ENCODE measurements at places on chromosomes 3 and 15. TPM values are rescaled to one million over a fixed set of nuclear protein-coding genes. Genes with fewer than 3 reads are reported as not detected.

NTRK3 gene
- total RNA-seq: not detected

OR5H1 gene
- not detected for total RNA-seq

GRCh38 chr3:72618739-72619138 is 229.5 kb downstream of the SHQ1 start:
- DNase-seq: no peak

PDZRN3 gene
- not detected for total RNA-seq

SPG21 gene
- 69.6 TPM for total RNA-seq

DLL4 gene
- 48.0 TPM for total RNA-seq

DNA sequence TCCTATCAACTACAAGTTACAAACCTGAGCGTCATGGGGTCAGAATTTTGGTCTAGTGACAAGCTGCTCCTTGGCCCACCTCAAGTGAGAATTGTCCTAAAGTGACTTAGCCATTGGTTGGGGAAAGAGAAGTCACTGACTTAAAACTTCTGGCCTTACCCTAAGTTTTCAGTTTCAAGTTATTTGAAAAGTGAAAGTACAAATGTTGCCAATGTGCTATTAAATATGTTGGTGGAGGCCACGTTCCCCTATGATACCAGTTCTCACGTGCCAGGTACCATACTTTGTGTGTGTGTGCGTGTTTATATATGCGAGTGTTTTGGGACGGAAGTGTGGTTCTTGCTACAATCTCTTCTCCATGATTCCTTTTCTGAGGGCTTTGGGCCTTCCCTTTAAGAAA is 22.6 kb upstream of the RASGRP1 start:
- DNase-seq: no peak

DNA sequence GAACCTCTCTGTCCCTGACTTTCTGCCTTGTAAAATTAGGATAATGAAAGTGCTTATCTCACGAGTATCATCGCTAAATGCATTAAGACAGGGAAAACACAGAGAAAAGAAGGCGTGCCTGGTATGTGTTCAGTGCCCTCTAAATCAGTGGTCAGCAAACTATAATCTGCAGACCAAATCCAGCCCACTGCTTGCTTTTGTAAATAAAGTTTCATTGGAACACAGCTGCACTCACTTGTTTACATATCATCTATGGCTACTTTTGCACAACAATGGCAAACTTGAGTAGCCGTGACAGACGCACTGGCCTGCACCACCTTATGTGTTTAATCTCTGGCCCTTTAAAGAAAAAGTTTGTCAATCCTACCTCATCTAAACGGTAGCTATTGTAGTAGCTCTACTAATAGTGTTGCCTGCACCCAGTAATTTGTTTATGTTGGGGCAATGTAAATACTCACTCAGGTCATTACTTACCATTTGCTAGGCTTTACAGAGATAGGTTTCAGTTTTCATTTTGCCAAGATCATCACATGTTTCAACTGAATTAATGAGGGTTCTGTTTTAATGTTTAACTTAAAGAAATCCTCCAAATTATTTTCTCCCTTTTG is 229.4 kb downstream of the FEZF2 start:
- no peak for DNase-seq

GRCh38 chr3:136141291-136141785 is 54.8 kb downstream of the MSL2 start:
- no peak for DNase-seq

DNA sequence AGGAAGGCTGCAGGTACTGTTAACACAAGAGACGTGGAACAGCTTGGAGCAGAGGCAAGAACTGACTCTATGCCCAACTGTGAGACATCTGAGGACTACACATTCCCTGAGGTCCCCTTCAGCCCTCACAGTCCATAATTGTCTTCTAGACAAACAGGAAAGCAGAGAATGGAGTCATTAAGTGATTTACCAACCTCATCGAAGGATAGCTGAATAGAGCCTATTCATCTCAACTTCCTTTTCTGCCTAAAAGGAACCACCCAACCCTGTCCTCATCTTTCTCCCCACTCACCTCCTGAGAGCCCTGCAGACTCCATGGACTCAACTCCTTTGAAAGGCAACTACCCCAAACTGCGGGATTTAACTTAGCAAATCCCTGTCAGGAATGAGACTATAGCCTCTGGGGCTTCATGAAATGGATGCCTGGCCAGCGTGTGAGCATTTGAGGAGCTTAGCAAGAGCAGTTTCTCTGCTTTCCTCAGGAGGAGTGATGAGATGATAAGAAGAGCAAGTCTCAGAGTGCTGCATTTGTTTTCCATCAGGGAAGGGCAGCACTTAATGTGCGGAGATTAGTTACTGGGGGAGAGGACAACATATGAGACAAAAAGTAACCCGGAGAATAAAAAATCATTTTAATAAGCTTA is 61.5 kb upstream of the FILIP1L start:
- peak; percentile 19 for DNase-seq

GRCh38 chr3:11390411-11391131 is 118.4 kb downstream of the ATG7 start:
- peak; percentile 90 for DNase-seq

DNA sequence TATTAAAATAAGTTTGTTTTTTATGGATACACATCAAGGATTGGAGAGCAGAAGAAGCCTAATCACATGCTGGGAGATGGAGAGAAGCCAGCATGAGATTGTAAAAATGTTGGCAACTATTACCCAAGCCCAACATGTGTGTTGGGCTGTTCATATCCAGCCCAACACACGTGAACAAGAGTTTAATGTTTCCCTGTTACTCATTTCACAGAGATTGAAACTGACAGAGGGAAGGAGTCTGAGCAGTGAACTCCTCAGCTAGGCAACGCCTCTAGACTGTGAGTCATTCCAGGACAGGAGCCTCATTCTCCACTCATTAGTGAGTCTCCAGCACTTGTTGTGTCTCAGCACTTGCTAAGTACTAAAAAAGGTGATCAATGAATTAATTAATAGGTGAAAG is 43.2 kb upstream of the CMSS1 start:
- no peak for DNase-seq

DNA sequence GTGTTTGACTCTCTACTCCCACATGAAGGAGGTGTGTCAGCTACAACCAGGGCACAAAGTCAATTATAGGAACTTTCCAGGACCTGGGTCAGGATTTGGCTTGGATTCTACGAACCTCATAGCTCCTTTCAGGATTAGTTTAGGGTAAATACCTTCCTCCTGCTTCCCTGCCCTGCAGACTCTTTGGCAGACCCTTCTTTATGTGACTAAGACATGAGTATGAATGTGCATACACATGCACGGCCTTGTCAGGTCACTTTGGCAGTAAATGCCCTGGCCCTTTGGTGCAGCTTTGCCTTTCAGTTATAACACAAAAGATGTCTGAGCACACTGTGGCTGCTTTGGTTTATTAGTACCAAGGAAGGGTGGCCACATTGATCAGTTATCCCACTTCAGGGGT is 68.9 kb downstream of the GHSR start:
- no peak for DNase-seq

DNA sequence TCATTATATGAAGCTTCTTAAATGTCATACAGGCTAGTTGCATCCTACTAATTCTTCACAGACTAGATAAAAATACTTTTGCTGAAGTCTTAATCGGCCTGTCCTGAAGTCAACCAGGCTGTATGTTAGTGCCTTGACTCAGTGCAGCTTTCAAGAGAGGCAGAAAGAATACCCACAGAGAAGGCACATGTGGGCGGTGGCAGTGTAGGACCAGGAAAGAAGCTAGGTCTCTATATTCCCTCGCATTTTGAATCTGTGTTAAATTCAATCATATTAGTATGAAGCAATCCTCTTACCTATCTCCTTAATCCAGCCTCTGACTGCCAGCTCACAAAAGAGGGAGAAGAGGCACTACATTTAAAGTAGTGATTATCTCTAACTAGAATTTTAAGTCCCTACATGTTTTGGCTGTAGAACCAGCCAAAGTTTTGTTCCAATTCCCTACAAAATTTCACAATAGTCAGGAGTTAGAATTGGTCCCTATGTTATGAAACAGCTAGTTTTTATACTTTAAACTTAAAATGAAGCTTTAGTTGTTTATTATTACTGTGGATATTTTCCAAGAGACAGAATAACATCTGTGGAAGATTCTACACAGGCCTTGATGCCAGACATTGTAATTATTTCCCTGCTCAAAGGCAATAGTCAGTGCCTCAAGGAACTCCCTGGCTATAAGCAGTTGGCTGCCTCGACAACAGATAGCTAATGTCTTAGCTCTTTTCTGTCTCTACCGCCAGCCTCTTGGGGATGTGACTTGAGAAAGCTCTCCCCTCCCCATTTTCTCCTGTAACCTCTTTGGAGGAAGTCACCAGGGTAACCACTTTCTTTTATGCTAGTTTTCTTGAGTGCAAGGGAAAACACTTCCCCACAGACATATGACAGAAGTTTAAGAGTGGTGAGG is 31.9 kb downstream of the CRTC3 start:
- no peak for DNase-seq

CD86 gene
- total RNA-seq: not detected

LTF gene
- total RNA-seq: 0.22 TPM

- no peak for DNase-seq
Observed at GRCh38 chr3:16071206-16071605, 103.3 kb upstream of the GALNT15 start.

DNA sequence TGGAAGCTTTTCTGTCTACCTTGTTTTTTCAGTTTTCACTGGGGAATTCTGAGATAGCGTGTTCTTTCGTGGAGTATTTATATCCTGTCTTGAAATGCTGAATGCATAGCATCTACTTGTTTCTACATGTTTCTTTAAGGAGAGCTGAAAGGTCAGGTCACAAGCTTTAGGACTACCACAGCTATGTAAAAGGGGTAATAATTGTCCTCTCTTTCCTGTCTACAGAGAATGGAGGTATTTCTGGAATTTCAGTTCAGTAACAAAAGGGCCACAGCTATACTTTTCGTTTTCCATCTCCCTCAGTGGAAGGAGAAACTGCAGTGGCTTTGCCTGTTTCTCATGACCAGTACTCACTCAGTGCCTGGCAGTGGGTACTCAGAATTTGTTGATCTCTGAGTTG is 4.7 kb downstream of the INAFM2 start:
- peak; percentile 37 for DNase-seq

- no peak for DNase-seq
Observed at GRCh38 chr15:75776065-75776423, 63.4 kb upstream of the CSPG4 start.

TERB2 gene
- not detected for total RNA-seq

GRCh38 chr3:64267721-64268604 is 42.7 kb upstream of the PRICKLE2 start:
- peak; percentile 8 for DNase-seq

DNA sequence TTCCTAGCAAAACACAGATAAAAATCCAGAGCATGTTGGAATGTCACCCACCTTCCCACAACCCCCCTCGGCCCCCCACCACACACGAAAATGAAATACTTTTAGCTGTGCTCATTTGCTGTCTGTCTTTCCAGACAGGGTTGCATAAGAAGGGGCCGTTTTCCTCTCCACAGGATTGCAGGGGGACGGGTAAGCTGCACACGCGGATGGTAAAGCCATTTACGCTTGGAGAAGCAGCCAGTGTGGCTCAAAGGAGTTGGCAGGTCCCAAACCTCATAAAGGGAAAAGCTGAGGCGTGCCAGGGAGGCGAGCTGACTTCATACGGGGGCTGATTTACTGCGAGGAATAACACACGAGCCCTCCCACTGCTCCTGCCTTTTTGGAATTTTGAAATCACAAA is 47.4 kb upstream of the ITGA11 start:
- DNase-seq: no peak

RBPMS2 gene
- total RNA-seq: under 0.01 TPM

DNA sequence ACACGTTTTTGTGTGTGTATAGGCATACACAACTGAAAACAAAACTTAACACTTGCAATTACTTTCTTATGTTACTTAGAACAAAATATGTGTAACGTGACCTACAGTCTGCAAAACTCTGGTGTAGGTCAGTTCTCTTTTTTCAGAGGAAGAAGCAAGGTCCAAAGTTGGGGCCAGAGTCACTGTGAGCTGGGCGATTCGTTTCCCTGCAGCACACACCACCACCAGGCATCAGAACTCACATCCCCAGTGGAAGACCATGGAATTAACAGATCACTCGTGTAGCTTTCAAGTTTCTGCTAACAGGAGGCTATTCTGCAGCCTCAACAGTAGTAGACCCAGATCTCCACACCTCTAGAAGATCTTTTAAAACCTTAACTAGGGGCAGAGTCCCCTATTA is 25.8 kb downstream of the ANP32A start:
- no peak for DNase-seq

DNA sequence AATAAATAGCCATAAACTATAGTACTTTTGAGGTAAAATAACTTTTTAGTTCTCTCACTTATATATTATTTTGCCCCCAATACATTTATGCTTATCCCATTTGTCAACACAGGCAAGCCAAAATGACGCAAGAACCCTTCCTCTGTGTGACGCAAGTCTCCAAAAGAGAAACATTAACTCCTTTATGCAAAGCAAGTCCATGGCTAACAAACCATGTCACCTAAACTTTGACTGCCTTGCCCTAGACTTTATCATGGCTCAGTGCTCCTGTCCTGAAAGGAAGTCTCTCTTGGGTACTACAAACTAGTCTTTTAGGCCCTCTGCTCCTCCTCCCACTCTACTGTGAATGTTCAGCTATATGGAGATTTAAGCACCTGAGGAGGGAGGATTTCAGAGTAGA is 230.5 kb downstream of the UNC13C start:
- DNase-seq: no peak

NR1I2 gene
- not detected for total RNA-seq

GRCh38 chr3:99505646-99506269 is 132.6 kb upstream of the COL8A1 start:
- no peak for DNase-seq

GRCh38 chr3:178109691-178110090 is 426.5 kb upstream of the KCNMB2 start:
- DNase-seq: no peak

GRCh38 chr3:58214484-58215316 is 3.9 kb upstream of the DNASE1L3 start:
- no peak for DNase-seq

DNA sequence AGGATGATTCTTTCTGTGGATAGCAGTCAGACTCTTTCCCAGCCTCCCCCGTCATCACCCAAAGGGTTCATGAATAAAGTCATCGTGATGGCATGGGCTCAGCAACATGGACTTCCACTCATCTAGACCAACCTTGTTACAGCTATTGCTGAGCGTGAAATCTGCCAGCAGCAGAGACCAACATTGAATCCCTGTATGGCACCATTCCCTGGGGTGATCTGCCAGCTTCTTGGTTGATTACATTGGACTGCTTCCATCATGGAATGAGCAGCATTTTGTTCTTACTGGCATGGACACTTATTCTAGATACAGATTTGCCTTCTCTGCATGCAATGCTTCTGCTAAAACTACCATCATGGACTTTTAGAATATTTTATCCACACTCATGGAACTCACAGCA is 195.6 kb upstream of the AZI2 start:
- DNase-seq: no peak

UBP1 gene
- 37.3 TPM for total RNA-seq

NR2E3 gene
- total RNA-seq: 0.20 TPM

- DNase-seq: no peak
Observed at GRCh38 chr3:8606701-8607231, 37.8 kb downstream of the SSUH2 start.

GRCh38 chr15:90638963-90639362 is 78.2 kb upstream of the BLM start:
- no peak for DNase-seq
